A549 treated with DMSO at 1 μM for 4 hours (cell line): ENCODE measurements at places on chromosomes 12 and 14. TPM values are rescaled to one million over a fixed set of nuclear protein-coding genes. Genes with fewer than 3 reads are reported as not detected.

The DDX55 gene
- 29.6 to 36.8 TPM (median 35.7 TPM) in 5 replicates for total RNA-seq

The ACOT4 gene
- total RNA-seq = 1.4 to 2.2 TPM (median 2.1 TPM) in 5 replicates

The ARHGEF40 gene
- 10.3 to 13.8 TPM (median 12.3 TPM) in 5 replicates for total RNA-seq

The KIF5A gene
- 0.18 to 0.30 TPM (median 0.21 TPM) in 5 replicates for total RNA-seq

The IQSEC3 gene
- 0.01 TPM in 2 of 5 replicates, not detected in the others for total RNA-seq

The DLK1 gene
- 0.11 to 0.80 TPM (median 0.36 TPM) in 5 replicates for total RNA-seq

The KRT82 gene
- not detected in 5 replicates for total RNA-seq

The ZFYVE21 gene
- 27.1 to 36.8 TPM (median 33.0 TPM) in 5 replicates for total RNA-seq

The SERPINA12 gene
- total RNA-seq = not detected in 5 replicates

The ARMH4 gene
- total RNA-seq = 0.49 to 1.8 TPM (median 0.79 TPM) in 5 replicates

The KRT71 gene
- total RNA-seq = not detected in 5 replicates

The PLXNC1 gene
- 0.07 to 0.23 TPM (median 0.07 TPM) in 4 of 5 replicates, not detected in the other for total RNA-seq

The KRT85 gene
- not detected in 5 replicates for total RNA-seq

The KCNC2 gene
- not detected in 5 replicates for total RNA-seq

The RFC5 gene
- 41.4 to 47.4 TPM (median 45.8 TPM) in 5 replicates for total RNA-seq

The ASCL1 gene
- 0.03 TPM in 2 of 5 replicates, not detected in the others for total RNA-seq

The GNB3 gene
- 1.9 to 2.8 TPM (median 1.9 TPM) in 5 replicates for total RNA-seq

The C1S gene
- total RNA-seq = 38.6 to 61.7 TPM (median 42.5 TPM) in 5 replicates

The PTGDR gene
- total RNA-seq = not detected in 5 replicates

The HECTD4 gene
- 8.7 to 15.2 TPM (median 12.6 TPM) in 5 replicates for total RNA-seq

The SYCP3 gene
- total RNA-seq = 0.12 to 0.14 TPM in 2 of 5 replicates, not detected in the others

The COCH gene
- 22.5 to 27.7 TPM (median 26.0 TPM) in 5 replicates for total RNA-seq

The WIF1 gene
- not detected in 5 replicates for total RNA-seq

The NABP2 gene
- total RNA-seq = 61.7 to 64.4 TPM (median 62.6 TPM) in 5 replicates

The RAB21 gene
- 41.6 to 49.4 TPM (median 48.5 TPM) in 5 replicates for total RNA-seq

The OR11H12 gene
- total RNA-seq = not detected in 5 replicates

The TMCC3 gene
- total RNA-seq = 1.0 to 1.5 TPM (median 1.3 TPM) in 5 replicates

The CFAP54 gene
- 0.92 to 1.5 TPM (median 1.2 TPM) in 5 replicates for total RNA-seq

The MAPK1IP1L gene
- 93.4 to 121 TPM (median 98.8 TPM) in 5 replicates for total RNA-seq

The CLEC4E gene
- 0.37 to 0.74 TPM (median 0.41 TPM) in 5 replicates for total RNA-seq

The COQ5 gene
- total RNA-seq = 27.4 to 29.6 TPM (median 27.9 TPM) in 5 replicates
